ENCODE measurements at places on chromosomes 6 and 20. TPM values are rescaled to one million over a fixed set of nuclear protein-coding genes. Genes with fewer than 3 reads are reported as not detected.

GRCh38 chr6:10276106-10276505 lies 138.8 kb downstream of the TFAP2A start:
- DNase-seq = no peak

NKAPL gene
- 0.79 TPM for total RNA-seq

OLIG3 gene
- total RNA-seq = not detected

- no peak for DNase-seq
Measured at GRCh38 chr6:31114970-31115849, 610 bp downstream of the PSORS1C1 start.

GRCh38 chr20:8218861-8219260 lies 86.8 kb downstream of the PLCB1 start:
- DNase-seq = no peak

- no peak for DNase-seq
Measured at GRCh38 chr20:42134265-42135098, 516.3 kb upstream of the CHD6 start.

GRCh38 chr6:148972481-148972880 lies 225.7 kb downstream of the UST start:
- DNase-seq = peak; percentile 16

- DNase-seq = no peak
Measured at GRCh38 chr20:19789446-19789845, 31.4 kb downstream of the RIN2 start.

ULBP1 gene
- 0.69 TPM for total RNA-seq

HRH3 gene
- total RNA-seq = 0.10 TPM

DNA sequence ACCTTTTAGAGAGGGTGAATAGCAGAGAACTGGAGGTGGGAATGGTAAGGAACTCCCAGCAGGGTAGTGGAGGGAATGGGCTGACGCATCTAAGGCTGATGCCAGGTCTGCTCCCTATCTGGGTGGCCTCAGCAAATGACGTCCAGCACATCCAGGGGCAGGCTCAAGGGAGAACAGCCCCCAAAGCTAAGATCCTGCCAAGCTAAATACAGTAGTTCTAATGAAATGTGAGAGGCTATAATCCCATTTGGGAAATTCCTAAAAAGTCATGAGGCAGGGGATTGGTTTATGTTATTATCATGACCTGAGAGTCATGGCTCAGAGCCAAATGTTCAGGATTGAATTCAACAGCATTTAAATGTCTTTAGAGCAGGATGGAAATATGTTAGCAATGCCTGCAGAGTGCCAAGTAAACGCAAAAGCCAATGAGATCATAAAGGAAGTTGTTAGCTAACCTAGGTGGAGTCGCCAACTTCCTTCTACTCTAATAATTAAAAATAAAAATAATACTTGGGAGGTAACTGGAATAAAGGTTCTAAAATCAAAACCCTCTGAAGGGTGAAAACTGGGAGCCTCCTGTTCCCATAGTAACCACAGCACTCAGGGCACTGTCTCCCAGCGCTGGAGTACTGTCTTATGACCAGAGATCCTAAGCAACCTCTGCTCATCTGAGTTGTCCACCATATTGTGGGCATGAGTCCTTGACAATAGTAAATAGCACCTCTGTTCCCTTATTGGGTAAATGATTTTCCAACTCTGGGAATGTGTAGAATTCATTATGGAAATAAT lies 34.8 kb downstream of the IYD start:
- peak; percentile 88 for DNase-seq

- no peak for DNase-seq
Measured at GRCh38 chr6:42938987-42939809, 9.9 kb downstream of the CNPY3 start.

DNA sequence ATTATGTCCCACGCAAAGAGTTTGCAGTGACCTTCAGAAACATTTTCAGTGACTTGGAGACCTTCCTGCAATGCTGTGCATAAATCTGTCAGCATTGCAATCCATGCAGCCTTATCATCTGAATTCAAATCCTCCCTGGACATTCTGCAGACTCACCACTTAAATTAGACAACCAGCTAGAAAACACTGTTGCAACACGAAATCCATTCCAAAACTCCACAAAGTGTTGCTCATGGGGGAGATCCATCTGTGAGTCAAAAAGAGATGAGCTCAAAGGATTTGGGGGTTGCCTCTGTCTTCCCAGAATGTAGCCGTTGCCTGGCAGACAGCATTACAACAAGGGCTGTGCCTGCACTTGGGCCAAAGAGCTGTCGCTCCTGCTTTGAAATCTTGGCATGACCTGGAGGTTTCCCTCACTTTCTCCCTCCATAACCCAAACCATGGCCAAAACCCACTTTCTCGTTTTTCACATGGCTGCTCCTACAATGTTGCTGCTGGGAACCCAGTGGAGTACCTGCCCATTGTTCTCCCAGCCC lies 163.5 kb upstream of the CDYL start:
- no peak for DNase-seq

DNA sequence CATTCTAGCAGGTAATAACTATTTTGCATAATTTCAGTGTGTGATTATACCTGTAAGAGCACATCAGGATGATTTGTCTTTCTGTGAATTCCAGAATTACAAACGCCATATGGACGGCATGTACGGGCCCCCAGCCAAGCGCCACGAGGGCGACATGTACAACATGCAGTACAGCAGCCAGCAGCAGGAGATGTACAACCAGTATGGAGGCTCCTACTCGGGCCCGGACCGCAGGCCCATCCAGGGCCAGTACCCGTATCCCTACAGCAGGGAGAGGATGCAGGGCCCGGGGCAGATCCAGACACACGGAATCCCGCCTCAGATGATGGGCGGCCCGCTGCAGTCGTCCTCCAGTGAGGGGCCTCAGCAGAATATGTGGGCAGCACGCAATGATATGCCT lies 122.7 kb downstream of the TMEM242 start:
- no peak for DNase-seq

OR2B6 gene
- total RNA-seq = not detected

ADTRP gene
- 14.0 TPM for total RNA-seq

C6orf58 gene
- 0.20 TPM for total RNA-seq

RNF8 gene
- total RNA-seq = 16.7 TPM

RBPJL gene
- total RNA-seq = not detected

- DNase-seq = no peak
Measured at GRCh38 chr6:18444111-18444510, 57.0 kb downstream of the RNF144B start.

DNA sequence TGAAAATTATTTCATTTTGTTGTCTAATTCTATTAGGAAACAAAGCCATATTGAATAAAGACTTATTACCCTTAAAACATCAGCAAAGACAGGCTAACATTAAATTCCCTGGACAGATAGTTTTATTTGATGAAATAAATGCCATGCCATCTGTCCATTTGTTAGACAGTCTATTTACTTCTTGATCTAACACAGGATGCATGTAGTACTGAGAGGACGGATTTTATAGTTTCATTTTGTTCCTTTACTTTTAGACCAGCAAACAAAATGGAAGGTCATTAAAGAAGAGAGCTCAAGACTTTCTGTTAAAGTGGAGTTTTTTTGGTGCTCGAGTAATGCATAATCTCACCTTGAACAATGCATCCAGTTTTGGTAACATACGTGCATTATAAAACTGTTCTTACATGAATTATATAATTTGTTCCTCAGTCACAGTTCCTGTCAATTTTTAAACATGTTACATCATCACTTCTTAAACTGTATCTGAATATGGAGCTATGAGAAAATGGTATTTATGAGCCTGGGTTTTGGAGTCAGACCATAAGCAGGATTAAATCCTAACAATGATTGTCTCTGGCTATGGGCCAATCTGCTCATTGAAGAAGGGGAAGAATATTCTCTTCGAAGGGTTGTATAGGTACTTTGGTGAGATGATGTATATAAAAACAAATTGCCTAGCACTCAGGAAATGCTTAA lies 46.0 kb downstream of the RFX6 start:
- DNase-seq = no peak

- no peak for DNase-seq
Measured at GRCh38 chr20:61704661-61705060, 361.0 kb downstream of the TAF4 start.

FAM83C gene
- 7.7 TPM for total RNA-seq

- DNase-seq = no peak
Measured at GRCh38 chr6:6491761-6492160, 96.8 kb upstream of the LY86 start.

AURKA gene
- total RNA-seq = 8.3 TPM

DNA sequence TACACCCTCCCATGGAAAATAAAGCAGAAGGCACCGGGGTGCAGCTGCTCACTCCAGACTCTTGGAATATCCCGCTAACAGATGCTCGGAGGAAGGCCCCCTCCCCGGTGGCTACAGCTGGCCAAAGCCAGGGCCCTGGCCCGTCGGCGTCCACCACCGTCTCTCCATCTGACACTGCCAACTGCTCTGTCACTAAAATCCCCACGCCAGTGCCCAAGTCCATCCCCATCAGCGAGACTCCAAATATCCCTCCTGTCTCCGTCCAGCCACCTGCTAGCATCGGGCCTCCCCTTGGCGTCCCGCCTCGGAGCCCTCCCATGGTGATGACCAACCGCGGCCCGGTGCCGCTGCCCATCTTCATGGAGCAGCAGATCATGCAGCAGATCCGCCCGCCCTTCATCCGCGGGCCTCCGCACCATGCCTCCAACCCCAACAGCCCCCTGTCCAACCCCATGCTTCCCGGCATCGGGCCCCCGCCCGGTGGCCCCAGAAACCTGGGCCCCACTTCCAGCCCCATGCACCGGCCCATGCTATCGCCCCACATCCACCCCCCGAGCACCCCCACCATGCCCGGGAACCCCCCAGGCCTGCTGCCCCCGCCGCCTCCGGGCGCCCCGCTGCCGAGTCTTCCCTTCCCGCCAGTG lies 143.9 kb downstream of the SOBP start:
- peak; percentile 10 for DNase-seq

DNA sequence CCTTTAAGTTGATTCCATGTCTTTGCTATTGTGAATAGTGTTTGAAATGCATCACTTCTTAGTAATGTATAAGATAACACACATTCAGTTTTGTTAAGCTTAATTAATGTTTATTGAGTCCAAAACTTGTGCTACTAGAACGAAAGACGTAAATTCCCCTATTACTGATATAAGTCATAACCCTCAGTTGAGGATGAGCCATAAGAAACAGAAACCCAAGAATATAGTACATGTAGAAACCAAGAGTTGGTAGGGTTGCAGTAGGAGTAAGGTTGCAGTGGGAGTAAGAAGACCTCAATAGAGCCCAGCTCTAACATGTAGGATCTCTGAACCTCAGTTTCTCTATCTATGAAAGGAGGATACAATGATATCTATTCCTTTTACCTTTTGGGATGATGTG lies 19.3 kb downstream of the CITED2 start:
- DNase-seq = no peak

OR2B2 gene
- total RNA-seq = not detected

DNA sequence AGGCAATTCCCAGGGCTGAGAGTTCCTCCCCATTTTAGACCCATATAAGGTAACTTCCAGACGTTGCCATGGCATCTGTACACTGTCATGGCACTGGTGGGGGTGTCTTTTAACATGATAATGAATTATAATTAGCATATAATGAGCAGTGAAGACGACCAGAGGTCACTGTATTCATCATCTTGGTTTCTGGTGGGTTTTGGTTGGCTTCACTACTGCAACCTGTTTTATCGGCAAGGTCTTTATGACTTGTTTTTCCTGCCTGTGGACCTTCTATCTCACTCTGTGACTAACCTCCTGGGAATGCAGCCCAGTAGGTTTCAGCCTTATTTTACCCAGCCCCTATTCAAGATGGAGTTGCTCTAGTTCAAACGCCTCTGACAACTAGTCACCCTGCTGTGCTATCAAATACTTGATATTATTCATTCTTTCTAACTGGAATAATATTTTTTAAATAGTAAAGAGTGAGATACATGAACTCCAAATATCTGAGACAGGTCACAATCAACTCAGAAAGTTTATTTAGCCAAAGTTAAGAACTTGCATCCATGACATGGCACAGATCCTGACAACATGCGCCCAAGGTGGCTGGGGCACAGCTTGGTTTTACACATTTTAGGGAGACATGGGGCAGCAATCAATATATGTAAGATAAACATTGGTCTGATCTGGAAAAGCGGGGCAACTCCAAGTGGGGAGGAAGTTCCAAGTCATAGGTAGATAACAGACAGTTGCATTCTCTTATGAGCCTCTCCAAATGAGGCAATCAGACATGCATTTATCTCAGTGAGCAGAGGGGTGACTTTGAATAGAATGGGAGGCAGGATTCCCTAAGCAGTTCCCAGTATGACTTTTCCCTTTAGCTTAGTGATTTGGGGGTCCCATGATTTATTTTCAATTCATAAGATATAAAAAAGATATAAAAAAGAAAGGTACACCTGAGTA lies 1.2 kb upstream of the UFL1 start:
- DNase-seq = no peak

GRCh38 chr6:16482702-16483314 lies 244.4 kb downstream of the GMPR start:
- no peak for DNase-seq

DNA sequence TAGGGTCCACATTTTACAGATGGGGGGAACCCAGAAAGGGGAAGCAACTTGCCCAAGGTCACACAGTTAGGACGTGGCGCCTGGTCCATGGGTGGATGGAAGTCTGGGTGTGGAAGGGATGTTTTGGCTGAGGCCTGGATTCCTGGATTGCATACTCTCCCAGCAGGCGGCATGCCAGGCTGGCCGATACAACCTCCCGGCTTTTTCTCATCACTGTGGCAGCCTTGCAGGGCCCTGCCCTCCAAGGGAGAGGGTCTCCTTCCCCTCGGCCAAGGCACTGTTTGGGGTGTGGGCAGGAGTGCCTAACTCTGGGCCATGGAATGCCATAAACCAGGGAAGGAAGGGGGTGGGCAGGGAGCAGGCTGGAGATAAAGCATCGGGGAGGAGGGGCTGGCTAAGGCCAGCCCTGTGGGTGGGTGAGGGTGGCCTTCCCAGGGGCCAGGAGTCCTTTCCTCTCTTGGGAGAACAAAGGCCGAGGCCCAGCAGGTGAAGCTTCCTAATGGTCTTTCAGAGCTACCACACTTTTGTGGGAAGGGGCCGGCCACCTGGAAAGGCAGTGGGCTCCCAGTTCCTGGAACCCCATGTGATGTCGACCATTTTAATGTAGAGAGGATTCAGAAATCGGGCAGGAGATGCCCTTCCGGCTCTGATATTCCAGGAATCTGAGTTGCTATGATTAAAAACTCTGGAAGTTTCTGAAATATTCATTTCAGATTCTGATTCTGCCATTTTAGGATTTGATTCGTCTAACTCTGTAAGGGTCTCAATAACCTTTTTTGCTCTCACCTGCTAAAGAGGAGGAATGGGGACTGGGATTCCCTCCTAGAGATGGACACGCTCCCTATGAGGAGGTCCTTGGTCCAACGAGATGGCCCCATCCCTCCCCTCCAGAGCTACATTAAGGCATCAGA lies 4.2 kb downstream of the FOXS1 start:
- DNase-seq = no peak

ZBTB46 gene
- total RNA-seq = 8.3 TPM

DNA sequence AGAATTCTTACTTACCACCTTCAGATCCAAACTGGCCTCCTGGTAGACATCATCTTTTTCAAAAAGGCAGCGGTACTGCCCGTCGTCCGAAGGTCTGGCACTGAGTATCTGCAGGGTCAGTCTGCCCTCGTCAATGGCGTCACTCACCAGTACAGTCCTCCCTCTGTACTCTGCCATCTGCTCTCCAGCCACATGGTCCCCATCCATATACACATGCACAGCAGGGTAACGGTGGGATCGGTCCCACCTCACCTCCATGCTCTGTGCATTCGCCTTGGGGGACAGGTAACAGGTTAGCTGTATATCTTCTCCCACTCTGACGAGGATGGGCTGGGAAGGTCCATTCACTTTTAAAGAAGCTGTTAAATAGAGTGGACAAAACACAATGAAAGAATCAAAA lies 11.0 kb downstream of the BTNL2 start:
- no peak for DNase-seq

GRCh38 chr6:32116674-32117073 lies 7.5 kb upstream of the TNXB start:
- no peak for DNase-seq

ADGRB3 gene
- 3.3 TPM for total RNA-seq

FBXO30 gene
- total RNA-seq = 20.2 TPM

Measured in skin of body (tissue), 3 donors.